HL-60 (cell line): ENCODE measurements at places on chromosomes 16 and 17.

GRCh38 chr17:56798916-56799315, 34.8 kb downstream of the C17orf67 start:
- DNase-seq, result no peak

DNA sequence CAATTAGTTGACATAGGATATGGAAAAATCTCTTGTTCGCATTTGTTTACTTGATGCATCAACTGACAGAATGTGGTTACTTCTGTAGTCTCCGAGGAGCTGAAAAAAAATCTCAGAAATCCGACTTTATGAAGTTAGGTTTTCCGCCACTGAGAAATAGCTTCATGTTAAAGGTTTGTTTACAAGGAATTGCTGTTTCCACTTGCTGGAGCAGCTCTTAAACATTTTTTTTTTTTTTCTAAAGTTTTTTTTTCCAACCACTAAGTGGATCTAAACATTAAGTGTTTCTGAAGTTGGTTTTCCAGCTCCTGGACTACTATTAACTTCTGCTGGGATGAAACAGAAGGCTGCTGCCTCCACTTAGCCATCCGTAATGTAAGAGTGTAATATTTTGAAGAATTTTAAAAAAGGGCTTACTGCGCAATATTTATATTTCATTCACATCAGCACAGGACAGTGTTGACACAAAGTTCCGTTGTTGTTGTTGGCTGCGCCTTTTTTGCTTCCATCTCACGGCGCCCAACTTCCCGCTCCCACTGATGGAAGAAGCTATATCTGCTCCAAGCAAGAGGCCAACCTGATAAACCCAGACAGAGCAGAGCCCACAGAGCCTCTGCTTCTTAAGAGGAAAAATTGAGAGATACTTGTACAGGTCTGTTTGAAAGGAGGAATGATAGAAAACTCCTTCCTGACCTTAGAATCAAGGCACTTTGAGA, 167.7 kb upstream of the KCNJ16 start:
- no peak for DNase-seq

DNA sequence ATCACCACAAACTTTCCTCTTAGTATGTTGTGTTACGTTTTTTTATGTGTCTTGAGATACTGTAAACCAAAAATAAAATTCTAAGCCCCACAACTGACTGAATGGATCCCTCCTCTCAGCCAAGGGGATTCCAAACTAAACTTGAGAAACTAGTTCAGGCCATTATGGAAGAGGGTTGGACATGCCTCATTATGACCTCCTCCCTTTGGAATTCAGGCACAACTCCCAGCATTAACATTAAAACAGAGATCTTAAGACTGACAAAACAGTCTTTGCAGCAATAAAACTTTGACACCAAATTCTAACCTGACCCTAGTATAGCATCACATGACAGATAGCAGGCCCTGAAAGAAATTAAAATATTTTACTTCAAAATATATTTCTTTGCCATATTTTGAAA, 51.1 kb upstream of the SLC47A1 start:
- no peak for DNase-seq

DNA sequence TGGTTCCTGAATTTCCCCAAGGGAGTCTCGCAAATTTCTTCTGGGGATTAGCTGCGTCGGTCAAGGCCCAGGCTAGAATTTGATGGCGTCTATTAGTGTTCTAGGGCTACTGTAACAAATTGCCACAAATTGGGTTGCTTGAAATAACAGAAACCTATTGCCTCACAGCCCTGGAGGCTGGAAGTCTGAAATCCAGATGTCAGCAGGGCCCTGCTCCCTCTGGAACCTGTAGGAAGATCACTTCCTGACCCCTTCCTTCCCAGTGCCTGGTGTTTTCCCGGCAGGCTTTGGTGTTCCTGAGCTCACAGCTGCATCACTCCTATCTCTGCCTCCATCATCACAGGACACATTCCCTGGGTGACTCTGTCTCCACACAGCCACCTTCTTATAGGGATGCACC, 24.4 kb downstream of the DHRS7C start:
- DNase-seq, result no peak

DNA sequence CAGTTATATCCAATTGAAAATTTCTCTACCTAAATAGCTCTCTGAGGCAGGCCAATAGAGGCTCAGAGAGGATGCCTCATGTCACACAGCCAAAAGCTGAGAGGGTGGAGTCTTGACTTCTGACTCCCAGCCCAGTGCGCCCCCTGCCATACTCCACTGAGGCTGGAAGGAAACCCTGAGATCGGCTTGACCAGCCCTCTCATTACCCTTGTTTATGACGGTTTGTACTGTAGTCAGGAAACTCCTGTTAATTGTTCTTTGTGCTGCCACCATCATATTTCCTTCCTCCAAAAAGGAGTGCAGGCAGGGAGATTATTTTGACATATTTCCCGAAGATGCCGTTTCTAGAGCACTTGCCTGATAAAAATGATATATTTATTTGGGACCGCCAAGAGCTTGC, 107.9 kb downstream of the AIPL1 start:
- DNase-seq, result no peak

DNA sequence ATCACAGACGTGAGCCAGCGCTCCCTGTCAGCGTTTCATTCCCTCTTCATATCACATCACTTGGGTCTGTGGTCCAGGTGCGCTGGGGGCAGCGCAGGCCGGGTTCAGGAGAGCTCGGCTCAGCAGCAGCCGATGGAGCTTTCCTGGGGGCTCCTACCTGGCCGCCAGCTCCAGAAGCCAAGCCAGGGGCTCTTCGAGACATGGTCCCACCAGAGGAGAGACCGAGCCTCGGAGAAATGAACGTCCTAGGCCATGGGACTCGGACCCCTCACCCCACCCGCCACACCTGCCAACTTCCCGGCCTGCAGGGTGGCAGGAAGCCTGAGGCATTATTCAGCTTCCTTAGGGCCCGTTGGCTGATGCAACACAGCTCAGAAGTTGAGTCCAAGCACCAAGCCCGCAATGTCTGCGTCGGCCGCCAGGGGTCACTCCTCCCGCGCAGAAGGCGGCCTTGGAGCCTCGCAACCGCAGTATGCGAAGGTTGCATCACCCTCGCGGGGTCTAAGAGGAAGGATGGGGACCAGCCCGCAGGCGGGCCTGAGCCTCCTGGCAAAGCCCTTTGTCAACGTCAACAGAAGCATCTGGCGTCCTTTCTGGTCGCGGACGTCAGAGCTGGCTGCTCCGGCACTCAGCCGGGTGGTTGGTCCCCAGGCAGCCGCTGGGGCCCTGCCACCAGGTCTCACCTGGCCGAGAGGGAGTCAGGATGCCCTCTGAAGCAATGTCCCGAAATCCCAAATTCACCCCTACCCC, 13.2 kb upstream of the KLHDC4 start:
- DNase-seq, result peak; percentile 94

DNA sequence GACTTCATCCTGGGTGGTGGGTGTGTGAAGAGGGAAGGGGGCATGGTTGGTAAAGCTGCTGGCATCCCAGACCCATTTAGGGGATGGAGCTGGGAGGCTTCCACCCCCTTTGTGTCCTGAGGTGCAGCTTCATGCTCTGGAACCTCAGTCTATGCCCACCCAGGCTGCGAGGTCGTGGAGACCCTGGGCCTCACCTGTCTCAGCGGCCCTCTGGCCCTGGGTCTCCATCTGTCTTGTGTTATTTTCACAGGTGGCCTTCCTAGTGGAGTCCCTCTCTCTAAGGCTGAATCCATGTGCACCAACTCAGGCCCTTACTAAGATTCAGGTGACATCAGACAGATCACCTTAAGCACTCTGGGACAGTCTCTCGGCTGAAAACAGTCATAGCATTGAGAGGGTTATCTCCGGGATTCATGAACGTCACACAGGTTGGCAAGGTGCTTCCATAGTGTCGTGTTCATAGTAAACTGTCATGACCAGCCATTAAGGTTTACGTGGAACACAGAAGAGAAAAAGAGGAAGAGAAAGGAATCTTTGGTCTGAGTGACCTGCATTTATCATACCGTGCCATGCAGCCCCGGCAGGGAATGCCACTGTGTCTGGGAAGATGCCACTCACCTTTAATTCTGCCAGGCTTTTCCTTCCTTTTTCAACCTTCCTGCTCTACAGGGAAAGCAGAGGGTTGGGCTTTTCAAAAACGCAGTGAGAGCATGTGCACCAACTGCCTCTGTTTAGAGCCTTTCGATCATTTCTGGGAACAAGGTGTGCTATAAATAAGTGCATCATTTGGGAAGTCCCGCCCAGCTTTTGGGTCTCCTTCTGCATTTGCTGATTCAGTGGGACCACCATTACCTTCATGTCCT, 4.5 kb upstream of the FOXL1 start:
- no peak for DNase-seq

- no peak for DNase-seq
Observed at GRCh38 chr17:64423881-64424280, 25.0 kb upstream of the MILR1 start.

- DNase-seq, result no peak
Observed at GRCh38 chr17:33976831-33977230, 278.3 kb upstream of the CCL2 start.

DNA sequence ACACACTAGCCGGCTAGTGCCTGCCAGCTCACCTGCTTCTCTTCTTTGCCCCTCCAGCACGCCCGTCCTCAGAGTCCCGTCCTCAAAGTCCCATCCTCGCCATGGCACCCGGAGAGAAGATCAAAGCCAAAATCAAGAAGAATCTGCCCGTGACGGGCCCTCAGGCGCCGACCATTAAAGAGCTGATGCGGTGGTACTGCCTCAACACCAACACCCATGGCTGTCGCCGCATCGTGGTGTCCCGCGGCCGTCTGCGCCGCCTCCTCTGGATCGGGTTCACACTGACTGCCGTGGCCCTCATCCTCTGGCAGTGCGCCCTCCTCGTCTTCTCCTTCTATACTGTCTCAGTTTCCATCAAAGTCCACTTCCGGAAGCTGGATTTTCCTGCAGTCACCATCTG, 3.6 kb downstream of the SCNN1G start:
- DNase-seq, result no peak

DNA sequence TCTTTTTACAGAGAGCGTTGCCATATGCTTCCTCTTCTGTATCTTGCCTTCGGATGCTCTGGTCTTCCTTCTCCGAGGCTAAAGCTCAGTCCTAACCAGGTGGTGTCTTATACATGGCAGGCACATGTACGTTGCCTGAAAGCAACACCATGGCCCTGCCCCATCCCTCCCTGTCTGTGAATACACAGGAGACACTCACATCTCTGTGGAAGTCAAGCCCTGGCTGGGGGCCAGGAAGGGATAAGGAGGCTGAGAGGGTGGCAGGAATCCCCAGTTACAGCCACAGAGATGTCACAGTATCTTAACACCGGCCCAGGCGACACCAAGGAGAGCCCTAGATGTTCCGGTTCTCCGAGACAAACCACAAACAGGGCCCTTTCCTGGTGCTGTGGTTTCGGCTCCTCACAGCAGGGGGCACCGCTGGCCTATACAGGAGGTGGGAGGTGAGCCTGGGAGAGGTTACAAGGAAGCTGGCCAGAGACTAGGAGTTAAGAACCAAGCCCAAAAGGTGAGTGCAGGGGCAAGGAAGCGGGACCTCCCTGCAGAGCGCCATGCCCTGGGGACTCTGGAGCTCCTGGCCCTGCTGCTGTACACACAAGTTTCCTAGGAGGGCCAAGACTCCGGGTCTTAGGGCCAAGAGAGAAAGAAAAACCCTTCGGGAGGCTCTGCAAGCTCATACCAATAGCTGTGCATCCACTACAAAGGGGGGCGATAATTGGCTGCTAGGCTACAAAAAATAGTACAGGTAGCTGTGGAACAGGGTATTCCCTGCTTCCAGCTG, 41.7 kb downstream of the SRL start:
- peak; percentile 72 for DNase-seq

- no peak for DNase-seq
Observed at GRCh38 chr16:53654946-53655345, 48.7 kb downstream of the RPGRIP1L start.

GRCh38 chr17:83180996-83181481, 101.6 kb downstream of the METRNL start:
- no peak for DNase-seq

- no peak for DNase-seq
Observed at GRCh38 chr17:61225178-61225882, 174.3 kb upstream of the TBX2 start.

- DNase-seq, result no peak
Observed at GRCh38 chr17:78532311-78532710, 44.9 kb downstream of the DNAH17 start.

GRCh38 chr17:13346081-13346533, 255.6 kb downstream of the HS3ST3A1 start:
- DNase-seq, result no peak

- DNase-seq, result no peak
Observed at GRCh38 chr17:80374732-80375585, 40.0 kb upstream of the ENDOV start.

DNA sequence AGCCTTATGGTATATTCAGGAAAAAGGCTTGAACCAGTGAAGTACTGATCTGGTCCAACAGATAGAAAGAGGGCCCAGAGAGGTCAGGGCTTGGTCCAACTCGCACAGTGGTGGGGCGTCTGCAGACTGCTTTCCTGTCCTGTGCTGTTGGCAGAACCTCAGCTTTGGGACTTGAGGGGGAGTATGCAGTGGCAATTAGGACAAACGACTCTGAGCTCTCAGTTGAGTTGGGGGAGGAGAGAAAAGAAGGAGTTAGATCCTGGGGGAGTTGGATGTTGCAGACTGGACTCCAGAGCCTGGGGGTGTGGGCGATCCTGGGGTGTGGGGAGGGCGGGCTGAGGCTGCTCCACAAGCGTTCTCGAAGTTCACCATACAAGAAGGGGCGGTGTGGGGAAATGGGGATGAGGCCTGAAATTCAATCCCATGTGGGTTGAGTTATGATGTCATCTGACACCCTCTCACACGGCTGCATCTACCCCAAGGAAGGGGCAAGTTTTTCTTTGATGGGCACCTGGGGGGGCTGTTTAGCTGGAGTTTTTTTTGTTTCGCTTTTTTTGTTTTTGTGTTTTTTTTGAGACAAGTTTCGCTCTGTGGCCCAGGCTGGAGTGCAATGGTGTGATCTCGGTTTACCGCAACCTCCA, 14.6 kb downstream of the GRB7 start:
- DNase-seq, result no peak

DNA sequence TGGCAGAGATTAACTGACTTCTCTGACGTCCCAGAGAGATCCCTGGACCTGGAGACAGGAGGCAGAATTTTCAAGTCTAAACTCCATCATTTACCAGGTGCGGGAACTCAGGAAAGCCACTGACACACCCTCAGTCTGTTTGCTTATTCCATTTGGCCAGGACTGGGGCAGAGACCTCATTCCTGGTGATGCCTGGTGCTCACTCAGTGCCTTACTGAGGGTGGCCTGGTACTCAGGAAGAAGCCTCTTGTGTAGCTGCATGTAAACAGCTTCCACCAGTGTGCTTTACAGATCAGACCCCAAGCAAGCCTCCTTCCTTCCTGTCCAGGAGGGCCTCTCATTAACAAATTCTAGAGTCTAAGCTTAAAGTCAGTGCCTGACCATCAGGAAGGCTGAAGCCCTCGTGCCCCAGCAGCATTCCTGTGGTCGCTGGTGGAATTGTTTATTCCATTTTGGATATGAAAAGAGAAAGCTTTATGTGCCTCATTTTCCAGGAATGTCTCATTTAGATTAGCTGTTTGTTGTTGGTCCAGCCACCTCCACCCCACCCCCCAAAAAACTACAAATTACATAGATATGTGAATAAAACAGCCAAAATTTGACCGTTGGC, 236.1 kb upstream of the CDH5 start:
- no peak for DNase-seq

GRCh38 chr17:10162096-10162495, 36.3 kb downstream of the GAS7 start:
- no peak for DNase-seq

- no peak for DNase-seq
Observed at GRCh38 chr17:57740235-57740528, 4.9 kb downstream of the CCDC182 start.
